NCI-H774 (cell line): ENCODE measurements at places on chromosomes 2 and 18.

- no peak for DNase-seq
Measured at GRCh38 chr2:39737661-39738060, 41.4 kb downstream of the THUMPD2 start.

DNA sequence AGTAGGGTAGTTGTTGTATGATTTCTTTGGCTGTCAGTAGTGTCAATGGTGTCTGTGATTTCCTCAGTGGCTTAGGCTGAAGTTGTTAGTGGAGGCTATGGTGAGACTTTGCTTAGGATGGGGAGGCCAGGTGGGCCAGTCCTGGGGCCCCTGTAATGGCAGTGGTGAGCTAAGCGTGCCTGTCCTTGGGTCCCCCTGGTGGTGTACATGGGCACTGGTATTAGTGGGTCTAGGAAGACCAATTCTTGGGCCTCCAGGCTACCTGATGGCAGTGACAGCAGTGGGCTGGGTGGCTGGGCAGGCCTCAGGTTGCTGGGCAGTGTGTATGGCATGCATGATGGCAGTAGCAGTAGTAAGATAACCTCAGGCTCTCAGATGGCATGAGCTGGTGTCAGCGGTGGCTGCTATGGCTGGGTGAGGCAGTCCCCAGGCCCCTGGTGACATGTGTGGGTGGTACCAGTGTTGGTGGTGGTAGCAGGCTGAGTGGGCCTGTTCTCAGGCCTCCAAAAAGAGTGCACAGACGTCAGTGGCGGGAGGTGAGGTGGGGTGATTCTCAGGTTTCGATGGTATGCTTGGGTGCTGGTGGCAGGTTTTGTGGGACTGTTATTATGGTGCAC is 103.2 kb downstream of the KLHL14 start:
- DNase-seq: no peak

GRCh38 chr2:128158176-128158575 is 67.2 kb downstream of the UGGT1 start:
- DNase-seq: no peak

DNA sequence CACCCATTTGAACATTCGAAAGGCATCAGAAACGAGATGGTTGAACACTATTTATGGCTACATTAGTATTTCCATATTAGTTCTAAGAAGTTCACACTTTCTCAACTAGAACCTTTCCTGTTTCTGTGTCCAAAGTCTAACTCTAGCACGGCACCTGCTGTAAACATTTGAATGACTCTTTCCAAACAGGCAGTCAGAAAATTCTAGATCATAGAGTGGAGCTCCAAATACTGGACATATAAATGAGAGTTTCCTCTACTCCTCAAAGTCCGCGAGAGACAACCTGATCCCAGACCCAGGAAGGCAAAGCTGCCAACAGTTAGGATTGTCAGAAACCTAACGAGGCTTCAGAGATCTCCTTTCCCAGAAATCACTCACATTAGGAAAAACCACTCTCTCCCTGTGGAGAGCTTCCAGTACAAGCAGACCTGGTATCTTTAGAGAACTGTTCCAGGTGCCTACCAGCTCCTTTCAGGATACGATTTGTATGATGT is 10.6 kb downstream of the RND3 start:
- no peak for DNase-seq

DNA sequence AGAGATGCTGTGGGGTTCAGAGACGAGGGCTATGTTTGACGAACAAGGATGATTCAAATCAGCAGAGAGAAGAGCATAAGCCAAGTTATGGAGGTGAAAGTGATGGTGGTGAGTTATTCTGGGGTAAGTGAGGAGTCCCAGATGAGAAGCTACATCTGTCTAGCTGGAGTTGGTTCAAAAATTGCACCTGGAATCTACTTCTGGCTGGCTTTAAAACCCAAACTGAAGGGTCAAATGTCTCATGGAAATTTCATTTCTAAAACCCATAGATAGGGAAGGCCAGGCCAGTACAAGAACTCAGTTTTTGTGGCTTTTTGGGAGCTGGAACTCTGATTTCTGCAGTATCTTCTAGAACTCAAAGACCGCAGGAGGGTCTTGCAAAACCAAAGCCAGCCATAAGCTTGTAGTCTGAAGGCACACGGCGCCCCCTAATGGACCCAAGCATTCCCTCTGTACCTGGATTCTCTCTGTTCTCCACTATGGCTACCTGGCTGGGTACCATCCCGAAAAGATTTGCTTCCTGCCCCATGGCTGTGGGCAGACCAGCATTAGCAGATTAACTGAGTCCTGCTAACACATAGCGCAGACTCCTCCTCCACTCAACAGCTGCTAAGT is 229.1 kb upstream of the SLC14A2 start:
- DNase-seq: no peak

DNA sequence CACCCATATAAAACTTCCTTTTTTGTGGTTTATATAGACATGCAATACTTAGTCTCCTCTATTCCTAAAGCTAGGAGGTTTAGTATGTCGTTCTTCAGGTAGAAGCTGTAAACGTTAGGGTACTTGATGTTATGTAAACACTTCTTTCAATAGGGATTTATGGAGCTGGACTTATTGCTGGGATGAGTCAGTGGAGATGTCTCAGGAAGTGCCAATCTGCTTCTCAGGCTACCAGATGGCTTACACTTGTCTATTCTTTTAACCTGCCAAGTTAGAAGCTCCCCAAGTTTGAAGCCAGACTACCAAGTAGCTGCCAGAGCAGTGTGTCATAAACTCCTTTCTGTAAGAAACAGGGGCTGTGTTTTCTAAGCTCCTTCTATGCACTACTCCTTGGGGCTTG is 756.5 kb upstream of the LRRTM1 start:
- DNase-seq: no peak

GRCh38 chr2:39289609-39290008 is 45.8 kb upstream of the CDKL4 start:
- DNase-seq: no peak

- DNase-seq: no peak
Measured at GRCh38 chr2:11419781-11420180, 46.2 kb downstream of the E2F6 start.

DNA sequence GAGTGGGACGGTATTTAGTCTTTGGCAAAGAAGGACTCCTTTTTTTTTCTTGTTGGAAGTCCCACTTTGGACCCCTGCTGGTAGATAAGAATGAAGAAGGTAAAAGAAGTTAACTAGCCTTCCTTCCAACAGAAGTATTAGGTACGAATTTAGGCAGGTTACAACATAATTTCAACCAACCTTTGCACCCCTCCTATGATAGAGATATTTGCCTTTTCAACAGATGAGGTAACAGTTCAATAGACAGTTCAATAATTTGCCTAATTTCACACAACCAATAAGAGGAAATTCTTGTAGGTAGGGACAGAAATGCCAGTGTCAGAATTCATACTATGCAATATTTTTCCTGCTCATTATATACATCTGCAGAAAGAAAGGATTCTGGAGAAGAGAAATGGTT is 100.8 kb downstream of the CCDC141 start:
- no peak for DNase-seq

GRCh38 chr2:240520974-240521350 is 36.8 kb downstream of the ANKMY1 start:
- DNase-seq: no peak

DNA sequence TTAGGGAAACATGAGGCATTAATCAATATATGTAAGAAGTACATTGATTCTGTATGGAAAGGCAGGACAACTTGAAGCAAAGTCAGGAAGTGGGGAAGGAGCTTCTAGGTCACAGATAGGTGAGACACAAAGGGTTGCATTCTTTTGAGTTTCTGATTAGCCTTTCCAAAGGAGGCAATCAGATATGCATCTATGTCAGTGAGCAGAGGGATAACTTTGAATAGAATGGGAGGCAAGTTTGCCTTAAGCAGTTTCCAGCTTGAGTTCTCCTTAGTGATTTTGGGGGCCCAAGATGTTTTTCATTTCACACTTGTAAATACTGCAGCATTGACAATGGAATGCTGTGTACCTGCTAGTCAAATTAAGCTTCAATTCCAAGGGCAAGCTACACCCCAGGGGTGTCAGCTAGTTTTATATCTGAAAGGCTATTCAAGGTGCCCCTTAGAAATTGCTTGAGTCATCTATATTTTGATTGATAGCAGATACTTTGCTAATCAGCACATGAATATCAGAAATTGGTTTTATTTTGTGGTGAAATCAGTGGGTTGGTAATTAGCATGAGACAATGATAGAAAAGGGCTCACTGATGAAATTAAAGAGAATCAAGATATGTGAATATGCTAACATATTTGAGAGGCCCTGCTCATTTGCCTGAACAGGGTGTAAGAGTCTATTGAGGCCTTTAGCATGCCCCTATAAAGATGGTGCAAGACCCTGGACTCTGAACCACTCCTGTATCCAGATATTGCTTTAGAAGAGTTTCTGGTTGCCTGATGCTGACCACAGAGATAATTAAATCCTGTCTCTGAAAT is 131.5 kb downstream of the TMEM17 start:
- DNase-seq: no peak

- DNase-seq: no peak
Measured at GRCh38 chr2:229181641-229182040, 89.4 kb downstream of the PID1 start.

- DNase-seq: no peak
Measured at GRCh38 chr2:126886211-126886915, 12.3 kb upstream of the TEX51 start.

DNA sequence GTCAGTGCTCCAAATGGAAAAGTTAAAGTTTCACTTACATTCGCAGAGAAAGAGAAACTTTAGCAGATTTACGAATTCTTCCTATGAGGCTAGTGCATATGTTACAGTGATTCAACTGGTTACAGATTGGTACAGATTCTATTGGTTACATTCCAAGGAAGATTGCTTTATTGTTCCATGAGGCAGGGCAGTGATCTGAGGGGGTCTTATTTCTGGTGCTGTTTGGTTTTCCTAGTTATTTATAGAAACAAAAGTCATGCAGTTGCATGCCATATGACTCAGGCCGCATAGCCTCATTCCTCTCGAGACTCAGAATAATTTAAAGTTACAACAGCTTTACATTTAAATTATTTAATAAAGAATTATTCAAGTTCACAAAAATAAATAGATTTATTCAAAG is 385.4 kb upstream of the SYT4 start:
- DNase-seq: no peak

GRCh38 chr18:74906184-74906583 is 302.8 kb downstream of the PTGR3 start:
- no peak for DNase-seq

GRCh38 chr2:59888015-59888414 is 665.4 kb downstream of the BCL11A start:
- DNase-seq: no peak

GRCh38 chr18:49734836-49735235 is 78.5 kb downstream of the ACAA2 start:
- DNase-seq: no peak

DNA sequence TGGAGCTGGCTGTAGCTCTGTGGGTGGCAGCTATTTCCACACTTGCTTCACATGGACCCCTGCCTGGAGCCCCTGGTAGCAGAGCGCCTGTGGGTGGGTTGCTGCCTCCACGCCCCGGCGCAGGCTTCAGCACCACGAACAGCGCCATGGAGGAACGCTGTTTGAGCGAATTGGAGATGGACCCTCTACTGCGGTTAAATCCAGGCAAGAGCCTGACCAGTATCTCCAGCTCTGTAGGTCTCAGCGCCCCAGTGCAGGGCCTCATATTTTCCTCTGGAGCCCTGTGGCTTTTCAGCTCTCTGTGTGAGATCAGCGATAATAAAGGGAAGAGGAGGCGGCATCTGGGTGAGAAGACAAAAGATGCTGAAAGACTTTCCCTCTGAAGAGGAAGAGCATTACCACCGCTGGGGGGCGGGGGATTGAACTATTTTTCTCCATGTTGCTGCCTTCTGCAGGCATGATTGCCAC is 12.0 kb downstream of the ONECUT2 start:
- no peak for DNase-seq

DNA sequence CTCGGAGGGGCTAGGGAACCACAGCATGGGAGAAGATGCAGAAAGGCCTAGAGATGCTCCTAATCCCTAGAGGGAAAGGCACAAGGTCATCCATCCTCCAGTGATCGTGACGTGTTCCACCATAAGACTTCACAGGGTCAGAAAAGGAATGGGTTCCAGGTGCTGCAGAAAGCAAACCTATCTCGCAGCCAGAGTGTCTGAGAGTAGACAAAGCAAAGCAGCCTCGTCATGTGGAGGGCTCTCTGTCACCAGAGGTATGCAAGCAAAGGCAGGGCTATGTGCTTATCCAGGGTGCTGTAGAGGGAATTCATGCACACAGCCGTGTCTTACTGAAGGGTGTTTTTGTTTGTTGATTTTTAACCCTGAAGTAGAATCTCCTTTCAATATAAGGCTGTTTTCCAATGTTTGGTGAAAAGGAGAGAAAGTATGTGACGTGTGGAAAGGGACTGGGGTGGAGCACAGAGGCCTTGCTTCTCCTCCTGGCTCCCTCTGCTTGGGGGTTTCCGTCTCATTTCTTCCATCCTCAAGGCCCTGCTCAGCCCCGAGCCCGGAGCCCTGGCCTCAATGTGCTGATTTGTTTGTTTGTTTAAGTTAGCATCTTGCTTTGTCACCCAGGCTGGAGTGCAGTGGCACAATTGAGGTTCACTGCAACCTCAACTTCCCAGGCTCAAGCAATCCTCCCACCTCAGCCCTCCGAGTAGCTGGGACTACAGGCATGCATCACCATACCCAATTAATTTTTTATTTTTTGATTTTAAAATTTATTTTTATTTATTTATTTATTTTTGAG is 3.0 kb downstream of the GPR55 start:
- no peak for DNase-seq

DNA sequence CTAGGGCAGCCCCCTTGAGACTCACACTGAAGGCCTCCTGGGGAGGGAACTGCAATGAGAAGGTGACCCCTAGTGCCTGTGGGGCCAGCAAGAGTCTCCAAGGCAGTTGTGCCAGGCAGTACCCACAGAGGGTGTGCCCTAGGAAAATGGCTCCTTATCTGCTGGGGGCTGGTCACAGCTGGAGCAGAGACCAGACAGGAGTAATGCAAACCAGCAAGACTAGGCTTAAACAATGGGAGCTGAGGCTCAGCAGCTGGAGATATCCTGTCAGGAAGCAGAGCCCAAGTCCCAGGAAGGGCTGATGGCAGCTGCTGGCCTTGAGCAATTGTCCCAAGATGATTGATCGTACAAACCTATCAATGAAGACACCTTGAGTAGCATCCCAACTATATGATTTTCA is 26.8 kb upstream of the E2F6 start:
- no peak for DNase-seq

DNA sequence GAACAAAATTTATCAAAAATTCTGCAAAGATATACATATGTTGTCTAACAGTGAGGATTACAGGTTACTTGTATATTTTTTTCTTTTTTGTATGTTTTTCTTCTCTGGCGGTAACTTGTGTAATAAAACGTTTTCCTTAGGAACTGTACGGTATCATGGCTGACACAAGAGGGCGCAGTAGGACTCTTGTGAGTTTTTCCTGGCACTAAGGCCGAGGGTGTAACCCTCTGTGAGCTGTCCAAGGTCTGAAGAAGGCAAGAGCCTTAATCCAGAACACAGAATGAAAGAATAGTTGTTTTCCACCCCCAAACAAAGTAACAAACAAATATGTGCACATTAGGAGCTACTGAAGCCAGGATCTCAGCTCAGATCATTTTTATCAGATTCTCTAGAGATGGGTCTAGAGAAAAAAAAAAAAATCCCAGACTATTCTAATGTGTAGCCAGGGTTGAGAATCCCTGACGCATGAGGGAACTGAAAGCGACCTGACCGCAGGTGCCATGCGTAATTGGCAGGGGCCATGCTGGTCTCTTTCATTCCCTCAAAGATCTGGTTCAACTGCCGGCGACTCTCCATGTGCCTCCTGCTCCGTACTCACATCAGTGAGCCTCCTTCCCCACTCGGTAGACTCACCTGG is 27.0 kb downstream of the TMEM200C start:
- peak; percentile 39 for DNase-seq

GRCh38 chr2:63189026-63189425 is 138.4 kb downstream of the OTX1 start:
- no peak for DNase-seq
